CD4-positive, alpha-beta T cell (primary cell): ENCODE measurements at places on chromosomes 4 and X.

DNA sequence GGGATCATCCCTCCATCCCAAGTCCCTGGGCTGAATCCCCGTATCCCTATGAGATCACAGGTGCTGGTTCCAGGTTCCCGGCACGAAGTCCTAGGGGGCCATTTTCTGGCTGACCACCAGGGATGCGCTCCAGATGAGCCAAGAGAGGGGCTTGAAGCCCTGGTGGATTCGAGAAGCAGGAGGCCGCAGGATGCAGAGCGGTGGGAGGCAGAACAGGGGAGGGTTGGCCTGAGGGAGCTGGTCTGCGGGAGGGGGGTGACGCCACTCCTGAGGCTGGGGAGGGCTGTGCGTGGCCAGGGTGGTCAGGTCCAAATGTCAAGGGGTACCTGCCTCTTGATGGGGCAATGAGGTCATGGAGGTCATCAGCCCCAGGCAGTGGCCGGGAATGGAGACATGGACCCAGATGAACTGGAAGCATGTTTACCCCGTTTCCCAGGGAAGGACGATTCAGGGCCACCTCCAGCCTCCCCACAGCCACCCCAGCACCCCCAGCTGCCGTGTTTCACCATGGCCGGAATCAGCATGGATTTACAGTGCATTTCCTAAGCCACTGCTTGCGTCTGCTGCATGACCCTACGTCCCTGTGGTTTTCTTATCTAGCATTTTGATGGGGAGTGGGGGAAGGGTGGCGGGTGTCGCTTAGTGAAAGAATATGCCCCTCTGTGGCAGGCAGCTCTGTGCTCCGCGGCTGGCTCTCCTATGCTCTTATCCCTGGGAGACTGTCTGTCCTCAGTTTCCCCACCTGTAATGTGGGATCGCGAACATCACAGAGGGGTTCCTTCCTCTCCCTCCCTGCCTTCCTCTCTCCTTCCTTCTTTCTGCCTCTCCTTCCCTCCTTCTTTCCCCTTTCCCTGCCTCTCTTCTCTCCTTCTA, 17.0 kb upstream of the HTRA3 start:
- DNase-seq: no peak

GRCh38 chrX:123881330-123881729, 21.5 kb downstream of the XIAP start:
- no peak for DNase-seq

GRCh38 chr4:44493924-44494323, 45.3 kb upstream of the KCTD8 start:
- no peak for DNase-seq

DNA sequence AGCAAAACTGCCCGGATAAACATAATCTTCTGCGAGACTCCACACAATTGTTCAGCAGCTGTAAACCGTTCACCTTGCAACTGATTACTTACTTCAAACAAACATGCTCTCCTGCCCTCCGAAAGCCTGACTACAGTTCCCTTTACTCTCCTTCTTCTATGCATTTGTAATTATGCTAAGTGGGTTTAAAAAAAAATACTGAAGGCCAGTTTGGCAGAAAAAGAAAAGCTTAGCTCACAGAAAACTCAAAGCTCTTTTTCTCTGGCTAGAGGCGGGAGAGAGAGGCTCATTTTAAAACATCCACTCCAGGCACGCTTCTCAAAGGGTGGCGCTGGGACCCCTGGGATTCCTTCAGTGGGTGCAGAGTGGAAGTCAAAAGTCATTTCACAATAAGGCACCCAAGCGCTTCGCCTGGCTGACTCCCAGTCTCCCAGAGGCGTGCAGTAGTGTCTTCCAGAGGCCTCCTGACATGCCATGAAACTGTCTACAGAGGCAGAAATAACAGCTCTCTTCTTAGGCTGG, 1.9 kb downstream of the DHRSX start:
- DNase-seq: no peak

- no peak for DNase-seq
Measured at GRCh38 chr4:185718578-185719499, 93.2 kb downstream of the SORBS2 start.
